ENCODE measurements at places on chromosomes 11 and 22.

- no peak for DNase-seq
Measured at GRCh38 chr22:47397673-47398072, 635.2 kb downstream of the TBC1D22A start.

DNA sequence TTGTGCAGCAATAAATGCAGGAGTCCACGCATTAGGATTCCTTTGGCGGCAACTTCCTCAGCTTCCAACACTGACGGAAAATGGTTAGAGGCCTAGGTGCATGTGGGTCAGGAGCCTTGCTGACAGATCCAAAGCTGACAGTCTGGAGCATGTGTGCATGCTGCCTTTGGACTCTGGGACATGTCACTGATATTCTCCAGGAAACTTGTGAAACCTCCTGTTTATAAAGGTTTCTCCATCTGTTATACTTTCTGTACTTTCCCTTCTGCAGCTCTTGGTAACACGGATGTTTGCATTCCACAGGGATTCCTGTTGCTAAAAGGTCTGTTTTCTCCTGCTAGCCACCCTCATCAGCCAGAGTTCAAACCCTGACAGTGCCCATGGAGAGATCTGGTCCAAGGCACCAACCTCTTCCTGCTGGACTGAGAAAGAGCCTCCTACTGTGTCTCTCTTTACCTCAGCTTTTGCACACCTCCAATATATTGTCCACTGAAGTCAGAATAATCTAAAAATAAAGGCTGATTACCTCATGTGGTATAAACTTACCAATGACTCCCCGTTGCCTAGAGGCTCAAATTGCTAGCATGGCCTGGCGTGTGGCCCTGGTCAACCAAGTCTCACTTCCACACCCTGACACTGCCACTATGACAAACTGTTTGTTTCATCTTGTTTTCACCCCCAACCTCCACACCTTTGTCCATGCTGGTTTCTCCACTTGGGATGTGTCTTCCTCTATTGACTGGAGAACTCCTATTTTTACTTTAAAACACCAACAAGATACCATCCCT lies 31.1 kb upstream of the LYVE1 start:
- DNase-seq: no peak

DNA sequence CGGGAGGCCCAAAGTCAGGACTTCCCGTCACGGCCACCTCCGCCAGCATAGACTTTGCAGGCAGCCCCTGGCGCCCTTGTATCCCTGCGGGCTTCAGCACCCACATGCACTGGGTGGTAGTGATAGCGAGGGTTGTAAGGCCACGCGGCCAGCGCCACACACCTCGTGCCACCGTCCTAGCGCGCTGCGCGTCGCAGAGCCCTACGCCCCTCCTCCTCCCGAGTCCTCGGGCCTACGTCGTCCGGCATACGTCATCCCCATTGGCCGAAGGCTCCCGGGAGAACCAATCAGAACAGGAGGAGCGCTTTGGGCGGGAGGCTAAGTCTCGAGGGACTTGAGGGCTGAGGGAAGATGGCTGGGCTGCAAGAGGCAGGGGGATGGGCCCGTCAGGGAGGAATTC lies 1.3 kb upstream of the BTBD18 start:
- no peak for DNase-seq

DNA sequence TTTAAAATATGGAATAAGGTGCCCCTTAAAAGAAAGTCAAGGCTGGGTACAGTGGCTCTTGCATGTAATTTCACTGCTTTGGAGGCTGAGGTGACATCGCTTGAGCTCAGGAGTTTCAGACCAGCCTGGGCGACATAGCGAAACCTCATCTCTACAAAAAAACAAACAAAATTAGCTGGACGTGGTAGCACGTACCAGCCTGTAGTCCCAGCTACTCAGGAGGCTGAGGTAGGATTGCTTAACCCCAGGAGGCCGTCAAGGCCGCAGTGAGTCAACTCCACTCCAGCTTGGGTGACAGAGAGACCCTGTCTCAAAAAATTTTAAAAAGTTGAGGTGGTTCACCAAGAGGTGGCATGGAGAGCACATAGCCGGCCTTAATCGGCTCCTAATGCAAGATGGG lies 17.7 kb upstream of the ADORA2A start:
- no peak for DNase-seq

DNA sequence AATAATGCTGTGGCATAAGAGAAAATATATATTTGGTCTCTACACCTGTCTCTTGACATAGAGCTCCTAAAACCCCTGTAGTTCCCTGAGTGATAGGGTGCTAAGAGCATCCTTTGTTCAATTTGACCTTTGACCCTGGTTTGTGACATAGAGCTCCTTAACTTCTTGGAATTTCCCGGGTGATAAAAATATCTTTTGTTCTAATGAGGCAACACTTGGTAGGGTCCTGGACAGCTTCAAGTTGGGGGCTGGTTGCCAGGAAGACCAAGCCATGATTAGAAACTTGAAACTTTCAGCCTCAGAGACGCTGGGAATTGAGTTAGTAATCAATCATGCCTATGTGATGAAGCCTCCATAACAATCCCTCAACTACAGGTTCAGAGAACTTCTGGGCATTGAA lies 105.4 kb downstream of the CASP12 start:
- DNase-seq: no peak

GRCh38 chr22:50734986-50735738 lies 2.8 kb upstream of the ACR start:
- no peak for DNase-seq

GRCh38 chr11:128273736-128274135 lies 313.6 kb downstream of the ETS1 start:
- DNase-seq: no peak

DNA sequence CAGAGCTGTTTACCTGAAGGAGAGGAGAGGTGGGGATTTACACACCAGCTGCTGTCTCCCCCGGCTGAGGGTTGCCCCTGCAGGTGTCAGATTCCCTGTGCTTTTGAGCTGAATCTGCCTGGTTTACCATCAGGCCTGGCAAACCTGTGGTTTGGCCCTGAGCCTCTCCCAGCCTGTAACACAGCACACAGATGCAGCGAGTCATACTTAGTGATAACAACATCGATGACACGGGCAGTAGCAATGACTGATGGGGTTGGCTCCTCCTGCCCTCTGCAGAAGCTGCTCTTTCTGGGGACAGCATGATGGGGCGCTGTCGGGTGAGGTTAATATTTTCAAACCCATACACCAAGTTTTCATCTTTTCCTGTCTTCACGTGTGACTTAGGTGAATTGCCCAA lies 380.0 kb upstream of the B3GAT1 start:
- no peak for DNase-seq

- no peak for DNase-seq
Measured at GRCh38 chr22:40510631-40511364, 125.7 kb downstream of the MRTFA start.

GRCh38 chr22:24333301-24333700 lies 62.7 kb downstream of the SPECC1L start:
- DNase-seq: no peak

GRCh38 chr11:15166204-15166603 lies 51.5 kb downstream of the INSC start:
- DNase-seq: no peak

GRCh38 chr11:28086569-28086968 lies 21.4 kb downstream of the KIF18A start:
- DNase-seq: no peak

DNA sequence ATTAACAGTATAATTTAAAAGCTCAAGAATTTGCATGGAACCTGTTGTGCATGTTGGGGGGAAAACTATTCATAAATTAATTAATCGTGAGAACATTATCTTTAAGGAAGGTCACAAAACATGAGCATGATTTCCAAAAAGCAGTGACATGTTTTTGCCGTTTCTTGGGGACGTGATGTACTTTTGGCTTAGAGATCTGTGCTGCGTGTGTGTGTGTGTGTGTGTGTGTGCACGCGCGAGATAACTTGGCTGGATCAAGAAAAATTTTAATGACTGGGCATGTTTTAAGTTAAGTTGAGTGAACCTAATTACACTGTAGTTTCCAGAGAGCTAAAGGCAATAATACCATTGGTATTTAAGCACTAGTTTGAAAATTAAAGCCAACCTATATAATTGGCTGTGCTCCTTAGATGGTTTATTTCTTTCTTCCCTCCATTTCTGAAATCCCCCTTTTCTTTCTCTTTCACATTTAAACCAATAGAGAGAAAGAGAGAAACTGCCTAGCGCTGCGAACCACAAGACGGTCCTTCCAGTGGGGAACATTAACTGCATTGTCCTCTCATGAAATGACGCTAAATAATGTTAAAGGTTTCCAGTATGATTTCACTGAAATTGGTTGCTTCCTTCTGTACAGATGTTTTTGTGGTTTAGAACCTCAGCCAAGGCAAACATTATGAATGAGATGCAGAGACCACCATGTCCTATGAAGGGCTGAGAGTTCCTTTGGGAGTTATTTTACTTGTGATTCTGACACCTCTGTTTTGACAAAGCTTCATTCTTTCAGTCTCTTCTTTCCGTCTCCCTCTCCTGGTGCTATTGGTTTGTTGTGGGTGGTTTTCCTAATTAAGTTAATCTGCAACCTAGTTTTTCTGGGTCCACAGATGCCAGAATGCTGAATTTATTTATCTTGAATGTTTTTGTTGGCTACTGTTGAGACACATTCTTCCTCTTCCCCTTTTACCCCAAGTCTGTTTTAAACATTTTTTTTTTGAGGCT lies 51.7 kb downstream of the ZBTB16 start:
- no peak for DNase-seq

DNA sequence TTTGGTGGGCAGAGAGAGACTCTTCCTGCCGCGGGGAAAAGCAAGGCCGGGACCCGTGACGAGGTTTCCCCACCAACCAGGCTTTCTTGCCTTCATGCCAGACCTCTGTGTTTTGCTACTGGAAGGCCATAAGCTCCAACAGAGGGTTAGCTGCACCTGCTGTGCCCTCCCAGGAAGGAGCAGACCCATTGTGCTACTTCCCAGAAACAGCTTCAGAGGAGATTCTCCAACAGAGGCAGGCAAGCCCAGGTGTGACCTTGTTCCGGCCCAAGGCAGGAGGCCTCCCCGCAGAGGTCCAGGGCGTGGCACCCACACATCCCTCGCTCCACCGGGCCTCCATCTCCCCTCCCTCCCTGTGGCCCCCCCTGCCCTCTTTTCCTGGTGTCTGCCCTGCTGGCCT lies 57.8 kb downstream of the ELFN2 start:
- DNase-seq: no peak

- DNase-seq: no peak
Measured at GRCh38 chr11:84091212-84091986, 805.2 kb upstream of the CCDC90B start.

All from CD8-positive, alpha-beta memory T cell (primary cell).